ENCODE measurements at places on chromosomes 5 and 9.

GRCh38 chr5:164708831-164709230 is 1203.4 kb downstream of the MAT2B start:
- no peak for DNase-seq

DNA sequence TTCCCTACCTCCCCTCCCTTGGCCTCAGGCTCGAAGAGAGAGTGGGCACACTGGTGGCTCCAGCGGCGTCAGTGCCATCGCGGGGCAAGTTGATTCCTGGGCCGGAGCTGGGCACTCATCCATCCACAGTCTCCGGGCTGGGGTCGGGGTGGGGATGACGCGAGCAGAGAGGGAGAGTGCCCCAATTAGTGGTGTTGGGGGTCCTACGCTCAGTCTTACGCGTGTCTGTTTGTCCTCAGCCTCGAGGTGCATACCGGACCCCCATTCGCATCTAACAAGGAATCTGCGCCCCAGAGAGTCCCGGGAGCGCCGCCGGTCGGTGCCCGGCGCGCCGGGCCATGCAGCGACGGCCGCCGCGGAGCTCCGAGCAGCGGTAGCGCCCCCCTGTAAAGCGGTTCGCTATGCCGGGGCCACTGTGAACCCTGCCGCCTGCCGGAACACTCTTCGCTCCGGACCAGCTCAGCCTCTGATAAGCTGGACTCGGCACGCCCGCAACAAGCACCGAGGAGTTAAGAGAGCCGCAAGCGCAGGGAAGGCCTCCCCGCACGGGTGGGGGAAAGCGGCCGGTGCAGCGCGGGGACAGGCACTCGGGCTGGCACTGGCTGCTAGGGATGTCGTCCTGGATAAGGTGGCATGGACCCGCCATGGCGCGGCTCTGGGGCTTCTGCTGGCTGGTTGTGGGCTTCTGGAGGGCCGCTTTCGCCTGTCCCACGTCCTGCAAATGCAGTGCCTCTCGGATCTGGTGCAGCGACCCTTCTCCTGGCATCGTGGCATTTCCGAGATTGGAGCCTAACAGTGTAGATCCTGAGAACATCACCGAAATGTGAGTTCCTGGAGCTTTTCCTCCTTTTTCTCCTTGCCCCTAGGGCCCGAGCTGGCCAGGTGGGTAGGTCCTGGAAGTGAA is 861 bp downstream of the NTRK2 start:
- no peak for DNase-seq

DNA sequence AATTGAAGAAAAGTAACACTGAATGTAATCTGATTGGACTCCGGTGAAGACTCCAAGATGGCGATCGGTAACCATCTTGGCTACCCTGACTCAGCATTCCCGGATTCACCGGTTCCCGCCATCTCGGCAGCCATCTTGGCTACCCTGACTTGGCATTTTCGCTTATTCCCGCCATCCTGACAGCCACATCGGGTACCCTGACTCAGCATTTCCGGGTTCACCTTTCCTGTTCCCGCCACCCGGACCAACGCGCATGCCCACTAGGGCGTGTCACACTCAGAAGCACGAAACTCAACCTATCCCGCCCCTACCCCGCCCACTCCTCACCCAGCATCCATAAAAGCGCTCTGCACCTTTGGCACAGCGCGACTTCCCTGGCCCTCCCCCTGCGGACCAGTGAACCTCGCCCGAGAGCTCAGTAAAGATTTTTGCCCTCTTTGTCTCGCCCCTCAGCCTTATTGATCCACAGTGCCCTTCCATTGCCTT is 17.2 kb downstream of the SPTLC1 start:
- peak; percentile 58 for DNase-seq

DNA sequence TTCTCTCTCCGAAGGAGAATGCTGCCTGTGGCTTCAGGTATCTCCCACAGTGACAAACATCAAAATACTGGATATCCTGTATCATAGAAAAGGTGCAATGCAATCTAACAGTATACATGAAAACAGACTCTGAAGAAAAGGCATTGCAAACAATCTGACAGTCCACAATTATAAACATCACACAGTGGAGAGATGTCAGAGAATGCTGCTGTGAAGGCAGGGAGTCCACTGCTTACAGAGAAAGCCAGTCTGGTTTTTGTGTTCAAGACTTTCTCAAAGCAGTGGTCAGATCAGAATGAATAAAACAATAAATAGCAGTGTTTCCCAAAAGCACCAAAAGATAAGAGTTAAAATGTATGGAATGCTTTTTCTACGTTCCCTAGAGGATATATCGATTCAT is 28.7 kb downstream of the TTC23L start:
- DNase-seq = no peak

GRCh38 chr5:112709416-112709815 is 28.3 kb upstream of the APC start:
- DNase-seq = no peak

GRCh38 chr9:136620441-136621018 is 42.2 kb upstream of the EGFL7 start:
- DNase-seq = no peak

DNA sequence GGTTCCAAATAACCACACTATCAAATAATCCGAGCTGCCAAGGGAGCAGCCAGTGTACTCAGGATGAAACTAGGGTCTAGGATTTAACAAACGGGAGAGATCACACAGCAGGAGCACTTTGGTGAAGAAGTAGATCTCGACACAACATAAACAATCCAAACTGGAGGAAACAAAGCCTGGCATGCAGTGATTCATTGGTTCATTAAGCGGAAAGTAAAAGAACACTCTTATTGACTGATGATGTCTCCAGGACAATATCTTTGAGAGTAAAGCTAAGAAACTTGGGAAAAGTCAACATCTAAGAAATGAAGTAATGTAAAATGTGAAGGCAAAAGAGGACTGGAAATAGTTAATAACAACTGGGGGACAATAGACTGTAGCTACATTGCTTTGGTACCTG is 1478.3 kb upstream of the CDH9 start:
- peak; percentile 15 for DNase-seq

DNA sequence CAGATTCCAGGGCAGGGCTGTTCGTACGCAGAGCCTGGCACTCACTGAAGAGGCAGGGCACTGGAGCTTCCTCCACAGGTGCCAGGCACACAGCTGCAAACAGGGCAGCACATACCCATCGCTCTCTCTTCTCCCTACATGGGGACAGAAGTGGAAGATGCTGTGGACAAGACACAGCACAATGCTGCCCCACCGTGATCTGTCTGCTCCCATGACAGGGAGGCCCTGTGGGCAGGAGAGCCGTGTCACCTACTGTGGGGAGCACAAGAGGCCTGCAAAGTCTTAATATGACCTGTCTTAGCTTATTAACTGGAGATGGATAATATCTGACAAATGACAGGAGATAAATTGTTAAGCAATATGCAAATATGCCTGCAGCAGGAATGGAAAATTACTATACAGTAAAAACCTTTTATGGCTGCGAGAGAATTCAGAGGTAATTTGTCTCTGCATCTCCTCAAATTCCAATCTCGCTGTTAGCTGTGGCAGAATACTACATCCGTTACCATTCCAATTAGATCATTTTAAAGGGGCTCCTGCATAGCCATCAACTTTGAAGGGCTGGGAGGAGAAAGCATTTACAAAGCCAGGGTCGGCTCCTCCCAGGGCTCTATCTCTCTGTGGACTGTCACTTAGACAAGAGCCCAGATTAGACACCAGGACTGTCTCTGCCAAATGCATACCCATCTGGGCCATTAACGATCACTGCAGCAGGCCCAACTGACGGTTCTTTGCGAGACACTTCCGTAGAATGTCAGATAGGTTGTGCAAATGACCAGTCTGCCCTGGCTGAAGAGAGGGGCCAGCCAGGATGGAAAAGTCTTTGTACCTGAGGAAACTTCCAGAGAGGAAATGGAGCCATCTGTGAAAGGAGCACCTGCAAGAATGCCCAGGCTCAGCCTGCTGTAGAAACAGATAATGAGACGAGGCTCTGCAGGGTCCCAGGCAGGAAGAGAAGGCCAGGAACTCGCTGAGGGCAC is 90.7 kb upstream of the FSTL4 start:
- DNase-seq = no peak

GRCh38 chr5:127088251-127088650 is 14.9 kb upstream of the C5orf63 start:
- DNase-seq = no peak

- DNase-seq = no peak
Measured at GRCh38 chr5:138463419-138464007, 1.8 kb upstream of the EGR1 start.

DNA sequence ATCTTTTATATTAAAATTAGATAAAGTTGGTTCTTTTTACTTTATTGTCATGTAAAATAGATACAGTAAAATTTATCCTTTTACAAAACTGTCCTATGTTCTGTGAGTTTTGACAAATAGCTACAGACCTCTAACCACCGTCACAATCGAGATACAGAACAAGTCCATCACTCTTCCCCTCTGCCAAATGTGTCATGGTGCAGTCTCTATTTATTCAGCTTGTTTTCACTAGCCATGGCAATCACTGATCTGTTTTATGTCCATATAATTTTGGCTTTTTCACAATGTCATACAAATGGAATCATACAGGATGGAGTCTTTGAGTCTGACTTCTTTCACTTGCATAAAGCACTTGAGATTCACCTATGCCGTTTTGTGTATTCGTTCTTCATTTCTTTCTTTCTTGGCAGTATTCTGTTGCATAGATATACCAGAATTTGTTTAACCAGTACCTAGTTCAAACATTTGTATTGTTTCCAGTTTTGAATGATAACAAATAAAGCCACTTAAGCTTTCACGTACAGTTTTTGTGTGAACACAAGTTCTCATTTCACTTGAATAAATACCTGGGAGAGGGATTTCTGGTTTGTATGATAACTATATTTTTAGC is 273.2 kb upstream of the MPDZ start:
- DNase-seq = no peak

GRCh38 chr9:37730839-37731238 is 22.8 kb upstream of the TRMT10B start:
- DNase-seq = no peak

GRCh38 chr5:148760945-148761638 is 65.3 kb upstream of the ADRB2 start:
- DNase-seq = no peak

GRCh38 chr9:91196103-91196950 is 165.4 kb downstream of the AUH start:
- no peak for DNase-seq

DNA sequence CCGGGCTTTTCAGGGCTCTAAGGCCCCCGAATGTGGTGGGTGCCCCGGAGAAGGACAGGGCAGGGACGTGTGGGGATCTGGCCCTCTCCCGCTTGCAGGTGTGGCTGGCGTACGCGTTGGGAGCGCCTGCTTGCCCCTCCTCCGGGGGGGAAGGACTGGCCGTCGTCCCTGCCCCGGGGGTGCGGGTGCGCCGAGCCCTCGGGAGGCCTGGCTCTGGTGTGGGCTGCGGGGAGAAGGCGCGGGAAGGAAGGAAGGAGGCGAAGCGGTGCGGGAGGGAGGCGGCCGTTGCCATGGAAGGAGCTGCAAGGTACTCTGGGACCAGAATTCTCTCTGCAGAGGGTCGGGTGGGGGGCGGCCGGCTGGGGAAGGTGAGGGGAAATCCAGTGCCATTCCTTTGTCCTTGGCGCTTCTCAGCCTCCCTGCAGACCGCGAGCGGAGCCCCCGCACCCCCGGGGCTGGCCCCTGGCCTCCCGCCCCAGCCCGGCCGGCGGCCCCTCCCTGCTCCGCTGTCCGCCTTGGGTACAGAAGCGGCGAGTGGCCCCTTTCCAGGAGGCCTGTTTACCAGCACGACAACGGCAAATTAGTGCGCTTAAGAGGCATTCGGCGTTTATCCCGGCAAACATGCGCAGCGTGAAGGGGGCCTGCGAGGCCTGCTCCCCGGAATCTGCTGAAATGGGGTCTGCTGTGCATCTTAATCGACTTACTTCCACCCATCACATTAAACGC is 67.1 kb upstream of the UNC5A start:
- DNase-seq = no peak

- DNase-seq = no peak
Measured at GRCh38 chr5:26295541-26295940, 742.8 kb downstream of the CDH9 start.

- DNase-seq = no peak
Measured at GRCh38 chr9:14303521-14303920, 10.4 kb downstream of the NFIB start.

- DNase-seq = no peak
Measured at GRCh38 chr5:119752921-119753886, 123.8 kb downstream of the FAM170A start.

DNA sequence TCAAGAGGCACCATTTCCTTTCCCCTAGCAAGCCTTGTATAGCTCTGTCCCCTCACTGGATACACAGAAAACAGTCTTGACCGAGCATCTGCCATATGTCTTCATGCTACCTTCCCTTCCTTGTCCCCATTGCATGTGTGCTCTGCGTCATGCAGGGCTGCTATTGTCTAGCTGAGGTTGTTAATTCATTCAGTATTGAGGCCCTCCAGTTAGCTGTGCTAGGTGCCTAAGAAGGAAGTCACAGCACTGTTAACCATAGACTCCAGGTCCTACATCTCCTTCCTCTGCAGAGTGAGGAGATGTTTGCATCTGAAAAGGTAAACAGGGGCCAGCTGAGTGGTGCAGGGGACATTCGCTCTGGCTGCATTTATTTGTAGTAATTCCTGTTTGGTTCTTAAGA is 48.2 kb downstream of the SLC1A3 start:
- no peak for DNase-seq

GRCh38 chr5:167634432-167634831 is 657.0 kb upstream of the WWC1 start:
- no peak for DNase-seq

- no peak for DNase-seq
Measured at GRCh38 chr9:136728548-136729123, 14.1 kb downstream of the LCN10 start.

DNA sequence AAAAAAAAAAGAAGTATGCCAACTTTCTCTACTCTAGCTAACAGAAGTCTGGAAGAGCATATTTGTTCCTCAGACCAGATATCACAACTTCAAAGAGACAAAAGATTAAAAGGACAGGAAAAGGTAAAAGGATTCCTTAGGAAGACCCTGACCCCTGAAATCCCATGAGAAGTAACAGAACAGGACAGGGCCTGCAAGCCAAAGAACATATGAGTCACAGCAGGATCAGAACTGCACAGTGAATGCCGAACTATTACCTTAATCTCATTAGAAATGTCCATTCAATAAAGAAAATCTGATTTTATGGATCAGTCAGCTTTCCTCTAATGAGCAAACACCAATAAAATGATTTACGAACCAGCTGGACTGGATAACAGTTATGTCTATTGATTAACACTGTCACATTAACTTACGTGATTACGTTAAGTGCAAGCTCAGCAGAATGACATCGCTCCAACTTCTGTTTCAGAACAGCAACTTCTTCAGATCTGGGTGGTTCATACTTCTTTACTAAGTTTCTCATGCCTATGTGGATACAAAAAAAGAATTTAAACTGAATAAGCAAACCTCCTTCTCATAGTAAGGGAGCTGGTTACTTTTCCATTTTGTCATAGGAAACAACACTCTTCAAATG is 13.6 kb downstream of the CCNH start:
- DNase-seq = no peak

Data from brain pericyte (primary cell).